ENCODE measurements at places on chromosomes 1 and 21.

DNA sequence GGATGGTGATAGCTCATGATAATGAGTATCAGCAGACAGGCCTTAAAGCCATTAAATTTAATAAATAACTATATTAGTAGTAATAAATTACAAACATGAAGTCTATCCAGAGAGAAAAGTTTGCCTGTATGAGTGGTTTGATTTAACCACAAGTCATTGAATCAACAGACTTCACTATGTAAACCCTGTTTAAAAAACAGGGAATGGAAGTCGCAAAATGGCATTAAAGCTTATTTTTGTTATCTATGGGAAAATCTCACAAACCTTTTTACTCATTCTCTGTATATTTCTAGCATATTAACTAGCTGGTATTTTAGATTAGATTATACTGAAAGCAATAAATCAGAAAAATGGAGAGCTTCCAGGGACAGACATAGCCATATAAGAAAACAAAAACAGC is 45.3 kb downstream of the SASS6 start:
- no peak for DNase-seq

- DNase-seq: no peak
These were observed 24.0 kb downstream of the DR1 start for GRCh38 chr1:93369734-93370133.

DNA sequence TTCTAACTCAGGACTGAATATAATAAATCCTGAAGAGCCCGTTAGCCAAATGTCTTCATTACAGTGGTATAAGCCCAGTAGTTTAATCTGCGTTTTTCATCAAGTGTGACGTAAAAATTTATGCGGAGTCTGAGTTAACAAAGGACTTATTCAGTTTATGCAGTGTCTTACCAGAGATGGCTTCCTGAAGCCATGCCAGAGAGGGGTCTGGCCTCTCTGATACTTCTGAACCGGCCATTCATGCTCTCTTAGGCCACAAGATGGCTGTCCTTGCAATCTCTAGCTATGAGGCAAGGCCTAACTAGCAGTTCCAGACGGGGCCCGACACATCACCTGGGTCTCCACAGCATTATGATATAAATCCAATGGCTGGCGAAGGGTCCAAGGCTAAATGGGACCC is 101.4 kb downstream of the TEX35 start:
- no peak for DNase-seq

GRCh38 chr1:205826016-205826806 is 13.2 kb upstream of the SLC41A1 start:
- DNase-seq: no peak

GRCh38 chr1:244349103-244349531 is 102.6 kb downstream of the ADSS2 start:
- DNase-seq: no peak

- DNase-seq: no peak
These were observed 16.6 kb downstream of the LDLRAP1 start for GRCh38 chr1:25560001-25560400.

DNA sequence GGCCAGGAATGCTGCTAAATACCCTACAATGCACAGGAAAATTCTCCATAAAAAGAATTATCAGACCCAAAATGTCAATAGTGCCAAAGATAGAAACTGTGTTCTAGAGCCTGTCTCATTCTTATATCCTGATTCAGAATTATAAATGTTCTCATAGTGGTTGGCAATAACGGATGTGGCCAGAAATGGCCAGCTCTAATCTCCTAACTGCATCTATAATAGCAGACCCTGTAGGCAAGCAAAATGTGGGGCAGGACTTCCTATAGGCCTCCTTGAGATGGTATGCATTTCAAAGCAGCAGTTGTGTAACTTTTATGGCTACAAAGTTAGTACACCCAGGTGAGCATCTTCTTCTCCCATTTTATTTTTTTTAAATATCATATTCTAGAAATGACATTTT is 95.9 kb upstream of the SGIP1 start:
- DNase-seq: no peak

DNA sequence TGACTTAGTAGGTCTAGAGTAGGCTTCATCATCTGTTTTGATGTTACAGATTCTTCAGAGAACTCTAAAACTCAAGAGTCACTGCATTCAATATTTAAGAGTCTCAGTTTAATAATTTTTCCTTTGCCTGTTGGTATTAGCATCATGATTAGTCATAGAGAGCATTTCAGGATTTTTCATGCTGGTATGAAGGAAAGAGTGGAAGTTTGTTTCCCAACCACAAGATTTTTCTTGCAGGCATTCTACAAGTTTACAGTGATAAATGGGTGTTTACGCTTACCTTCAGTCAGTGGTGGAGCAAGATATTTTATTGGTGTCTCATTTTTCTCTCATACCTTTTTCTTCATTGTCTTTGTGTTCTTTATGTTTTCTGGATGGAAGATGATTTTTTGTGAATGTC is 58.4 kb upstream of the MYOCOS start:
- DNase-seq: no peak

DNA sequence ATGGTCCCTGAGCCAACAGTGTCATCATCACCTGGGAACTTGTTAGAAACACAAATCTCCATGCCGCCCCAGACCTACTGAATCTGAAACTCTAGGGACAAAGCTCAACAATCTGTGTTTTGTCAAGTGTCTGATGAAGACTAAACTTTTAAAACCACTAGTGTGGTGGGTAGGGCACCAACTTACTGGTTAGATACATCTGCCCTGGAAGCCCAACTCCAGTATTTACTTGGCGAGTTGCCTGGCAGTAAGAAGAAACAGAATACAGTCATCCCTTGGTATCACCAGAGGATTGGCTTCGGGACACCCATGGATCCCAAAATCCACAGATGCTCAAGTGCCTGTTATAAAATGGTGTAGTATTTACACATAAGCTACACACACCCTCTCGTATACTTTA is 367.9 kb upstream of the DUSP10 start:
- DNase-seq: no peak

- DNase-seq: no peak
These were observed 6.7 kb upstream of the LGALS8 start for GRCh38 chr1:236516929-236517704.

DNA sequence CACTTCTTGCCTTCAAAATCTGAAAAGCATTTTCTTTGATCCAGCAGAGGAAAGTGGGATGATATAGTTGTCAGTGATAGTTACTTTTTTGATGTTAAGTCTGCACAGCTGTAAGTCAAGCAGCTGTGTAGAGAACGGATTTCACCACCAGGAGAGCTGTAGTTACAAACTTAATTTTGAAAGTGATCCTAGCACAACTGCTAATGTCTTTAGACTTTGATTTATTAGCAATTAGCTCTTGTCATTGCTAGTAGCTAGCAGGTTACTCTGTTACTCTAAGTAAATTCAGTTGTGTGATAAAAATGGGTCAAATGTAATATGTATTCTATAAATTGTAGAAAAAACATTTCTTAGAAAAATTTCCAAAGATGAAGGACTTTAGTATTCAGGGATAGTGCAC is 46.0 kb downstream of the ALG6 start:
- DNase-seq: no peak

GRCh38 chr1:159751031-159751430 is 29.7 kb upstream of the DUSP23 start:
- no peak for DNase-seq

DNA sequence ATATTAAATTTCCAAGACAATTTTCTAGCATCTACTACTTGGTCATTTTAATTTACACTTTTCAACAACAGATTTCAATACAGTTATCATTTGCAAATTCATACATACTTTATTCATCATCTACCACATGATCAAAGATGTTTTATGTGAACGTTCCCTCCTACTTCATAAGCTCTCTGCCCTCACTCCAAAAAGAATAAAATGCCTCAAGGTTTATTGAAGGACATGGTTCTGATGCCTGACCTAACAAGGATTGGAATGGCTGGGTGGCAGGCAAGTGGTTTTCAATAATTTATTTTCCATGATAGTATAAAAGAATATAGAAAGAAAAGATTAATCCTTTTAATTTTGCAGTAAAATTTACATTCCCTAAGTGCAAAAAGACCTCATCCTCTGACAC is 5.4 kb downstream of the CDKN2C start:
- no peak for DNase-seq

- no peak for DNase-seq
These were observed 5.8 kb upstream of the CD46 start for GRCh38 chr1:207745839-207746767.

DNA sequence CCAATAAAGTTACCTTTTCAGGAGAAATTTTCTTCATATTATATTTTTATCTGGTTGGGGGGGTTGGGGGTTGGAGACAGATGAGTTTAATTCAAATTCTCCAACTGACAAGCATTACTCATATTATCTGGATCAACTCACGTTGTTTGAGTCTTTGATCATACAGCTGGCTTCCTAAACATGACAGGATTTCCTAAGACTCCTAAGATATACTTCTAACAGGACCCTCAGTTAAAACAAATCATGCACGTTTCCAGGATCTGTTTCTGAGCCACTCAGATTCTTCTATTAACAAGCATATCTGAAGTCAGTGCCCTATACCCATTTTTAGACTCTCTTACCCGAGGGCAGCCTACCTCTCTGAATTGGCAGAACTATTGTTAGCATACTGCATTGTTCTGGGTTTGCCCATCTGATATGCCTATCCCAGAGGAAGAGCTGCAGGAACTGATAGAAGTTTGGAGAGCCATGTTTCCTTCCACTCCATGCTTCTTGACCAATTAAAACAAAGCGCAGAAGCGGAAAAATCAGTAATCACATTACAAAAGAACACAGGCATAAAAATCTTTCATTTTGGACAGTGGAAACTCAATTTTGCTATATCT is 653.9 kb downstream of the LTN1 start:
- no peak for DNase-seq

DNA sequence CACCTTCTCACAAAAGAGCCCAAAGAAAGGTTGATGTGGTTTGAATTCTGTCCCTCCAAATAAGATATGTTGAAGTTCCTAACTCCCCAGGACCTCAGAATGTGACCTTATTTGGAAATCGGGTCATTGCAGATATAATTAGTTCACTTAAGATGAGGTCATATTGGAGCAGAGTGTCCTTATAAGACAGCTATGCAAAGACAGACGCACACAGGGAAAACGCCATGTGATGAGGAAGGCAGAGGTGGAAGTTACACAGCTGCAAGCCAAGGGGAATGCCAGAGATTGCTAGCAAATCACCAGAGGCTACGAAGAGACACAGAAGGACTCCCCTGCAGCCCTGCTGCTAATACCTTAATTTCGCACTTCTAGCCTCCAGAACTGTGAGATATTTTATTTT is 5.2 kb upstream of the ABCB10 start:
- DNase-seq: no peak

- no peak for DNase-seq
These were observed 1095.3 kb downstream of the TTLL7 start for GRCh38 chr1:82903626-82904025.

GRCh38 chr1:54305906-54306514 is 100.2 kb downstream of the SSBP3 start:
- DNase-seq: no peak

GRCh38 chr1:68210829-68211228 is 21.5 kb downstream of the WLS start:
- no peak for DNase-seq

DNA sequence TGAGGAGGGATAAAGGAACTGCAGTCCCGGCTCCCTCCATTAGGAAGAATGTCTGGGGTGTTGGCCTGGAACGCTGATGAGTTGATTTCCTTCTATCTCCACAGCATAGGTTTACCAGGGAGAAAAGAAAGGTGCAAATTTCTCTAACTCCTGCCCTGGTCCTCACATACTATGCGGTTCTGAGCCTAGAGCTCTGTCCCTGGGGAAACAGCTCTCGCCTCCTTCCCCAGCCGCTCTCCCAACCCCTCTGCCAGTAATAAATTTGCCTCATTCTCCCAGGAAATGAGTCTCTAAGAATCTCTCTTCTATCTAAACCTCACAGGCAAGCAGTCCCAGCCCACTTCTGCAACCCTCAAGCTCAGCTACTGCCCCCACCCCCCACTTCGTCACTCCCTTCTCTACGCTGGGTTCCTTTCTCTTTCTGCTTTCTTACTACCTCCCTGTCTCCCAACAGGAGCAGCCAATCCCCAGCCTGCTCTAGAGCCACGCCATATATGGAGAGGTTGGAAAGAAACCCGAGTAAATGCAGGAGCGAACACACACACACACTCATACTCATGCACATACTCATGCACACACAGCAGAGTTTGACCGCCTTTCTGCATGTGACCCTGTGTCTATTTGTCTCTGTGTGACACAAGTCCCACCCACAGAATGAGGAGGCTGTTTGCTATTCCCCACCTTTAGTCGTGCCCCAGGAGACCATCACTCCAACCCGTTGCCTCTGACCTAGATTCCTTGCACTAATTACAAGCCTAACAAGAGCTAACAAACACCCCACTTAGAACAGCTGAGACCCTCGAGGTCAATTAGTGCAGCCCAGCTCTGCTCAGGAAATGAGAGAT is 13.4 kb downstream of the PLEKHO1 start:
- no peak for DNase-seq

DNA sequence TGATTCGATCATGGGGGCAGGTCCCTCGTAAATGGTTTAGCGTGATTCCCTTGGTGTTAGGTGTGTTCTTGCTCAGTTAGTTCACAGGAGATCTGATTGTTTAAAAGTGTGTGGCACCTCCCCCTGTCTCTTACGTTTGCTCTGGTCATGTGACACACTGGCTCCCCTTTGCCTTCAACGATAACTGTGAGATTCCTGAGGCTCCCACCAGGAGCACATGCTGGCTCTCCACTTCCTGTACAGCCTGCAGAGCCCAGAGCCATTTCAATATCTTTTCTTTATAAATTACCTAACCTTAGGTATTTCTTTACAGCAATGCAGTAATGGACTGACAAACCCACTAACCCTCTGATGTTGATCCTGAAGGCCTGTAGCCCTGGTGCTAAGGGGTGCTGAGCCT is 141.9 kb downstream of the FCRL5 start:
- DNase-seq: no peak

DNA sequence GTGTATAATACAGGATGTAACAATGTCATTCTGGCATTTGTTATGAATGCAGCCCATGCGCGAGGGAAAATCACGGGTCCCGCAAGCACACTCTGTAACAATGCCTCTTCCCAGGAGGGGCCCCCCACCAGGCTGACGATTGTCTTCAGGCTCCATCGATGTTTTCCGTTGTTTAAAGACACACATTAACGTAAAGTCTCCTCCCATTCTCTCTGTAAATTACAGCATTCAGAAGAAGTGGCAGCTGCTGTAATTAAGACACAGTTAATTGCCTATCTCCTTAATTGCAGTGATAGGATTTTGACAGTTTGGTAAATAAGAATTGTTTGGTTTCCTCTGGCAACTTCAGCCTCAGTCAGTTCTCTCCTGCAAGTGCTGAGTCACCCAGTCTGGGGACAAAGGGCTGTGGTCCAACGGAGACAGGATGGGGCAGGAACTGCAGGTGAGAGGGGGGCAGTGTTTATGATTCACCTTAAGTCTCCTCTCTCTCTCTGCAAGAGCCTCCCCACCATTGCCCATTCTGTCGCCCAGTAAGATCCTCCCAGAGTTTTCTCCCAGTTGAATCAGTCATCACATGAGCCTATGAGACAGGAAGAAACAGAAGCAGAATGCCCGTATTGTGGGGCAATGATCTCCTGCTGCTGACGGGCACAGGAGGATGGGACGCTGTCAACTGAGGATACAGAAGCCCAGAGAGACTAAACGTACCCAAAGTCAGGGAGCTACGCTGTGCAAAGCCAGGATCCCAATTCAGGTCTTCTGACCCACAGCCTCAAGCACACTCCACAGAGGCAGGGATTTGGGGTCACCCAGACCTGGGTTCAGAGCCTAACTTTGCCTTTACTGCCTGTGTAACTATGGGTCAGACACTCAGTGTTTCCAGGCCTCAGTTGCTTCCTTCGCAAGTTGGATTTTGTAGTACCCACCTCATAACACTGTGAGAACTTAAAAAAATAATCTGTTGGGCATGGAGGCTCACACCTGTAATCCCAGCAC is 110.0 kb downstream of the ADSS2 start:
- DNase-seq: no peak

GRCh38 chr21:15298306-15298705 is 233.5 kb upstream of the NRIP1 start:
- DNase-seq: no peak

All from stimulated activated CD8-positive, alpha-beta memory T cell treated with anti-CD3 and anti-CD28 coated beads, Interleukin-4, amount 100 ng/mL, for 1 hour (primary cell).